ENCODE measurements at places on chromosomes 11 and 22. TPM values are rescaled to one million over a fixed set of nuclear protein-coding genes. Genes with fewer than 3 reads are reported as not detected.

The LDLRAD3 gene
- total RNA-seq: 0.79 TPM

The TSSK2 gene
- total RNA-seq: not detected

The SMTNL1 gene
- not detected for total RNA-seq

The SPINDOC gene
- total RNA-seq: 40.3 TPM

The SAA1 gene
- not detected for total RNA-seq

The GGT5 gene
- total RNA-seq: not detected

The LINC01488 gene
- total RNA-seq: not detected

The CYTH4 gene
- total RNA-seq: 12.6 TPM
